Left kidney (tissue), 8 donors: ENCODE measurements at places on chromosomes 3 and 15. TPM values are rescaled to one million over a fixed set of nuclear protein-coding genes. Genes with fewer than 3 reads are reported as not detected.

SAXO2 gene
- 8.0 TPM for polyA plus RNA-seq

STRIT1 gene
- 1.5 TPM for polyA plus RNA-seq

PRTG gene
- 15.8 TPM for polyA plus RNA-seq

PARP15 gene
- 0.45 TPM for polyA plus RNA-seq

CPEB1 gene
- polyA plus RNA-seq, result 2.2 TPM

DNA sequence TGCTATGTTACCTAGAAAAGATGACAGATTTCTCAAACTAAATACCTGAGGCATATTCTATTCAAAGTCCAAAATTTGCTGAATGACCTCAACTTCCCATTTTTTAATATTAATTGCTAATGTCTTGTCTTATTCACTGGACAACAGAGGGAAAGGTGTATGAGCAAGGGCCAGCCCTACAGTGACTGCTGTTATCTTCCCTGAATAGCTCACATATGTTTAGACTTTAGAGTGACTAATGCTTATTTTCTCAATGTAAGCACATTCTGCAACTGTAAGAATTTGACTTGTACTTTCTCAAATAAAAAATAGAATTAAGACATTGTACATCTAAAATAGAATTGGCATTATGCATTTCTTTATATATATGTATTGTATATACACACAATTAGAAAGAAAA, 26.5 kb upstream of the AADACL2 start:
- DNase-seq, result no peak

- DNase-seq, result no peak
These were observed 92.3 kb downstream of the ZNF621 start for GRCh38 chr3:40617084-40617483.

DNA sequence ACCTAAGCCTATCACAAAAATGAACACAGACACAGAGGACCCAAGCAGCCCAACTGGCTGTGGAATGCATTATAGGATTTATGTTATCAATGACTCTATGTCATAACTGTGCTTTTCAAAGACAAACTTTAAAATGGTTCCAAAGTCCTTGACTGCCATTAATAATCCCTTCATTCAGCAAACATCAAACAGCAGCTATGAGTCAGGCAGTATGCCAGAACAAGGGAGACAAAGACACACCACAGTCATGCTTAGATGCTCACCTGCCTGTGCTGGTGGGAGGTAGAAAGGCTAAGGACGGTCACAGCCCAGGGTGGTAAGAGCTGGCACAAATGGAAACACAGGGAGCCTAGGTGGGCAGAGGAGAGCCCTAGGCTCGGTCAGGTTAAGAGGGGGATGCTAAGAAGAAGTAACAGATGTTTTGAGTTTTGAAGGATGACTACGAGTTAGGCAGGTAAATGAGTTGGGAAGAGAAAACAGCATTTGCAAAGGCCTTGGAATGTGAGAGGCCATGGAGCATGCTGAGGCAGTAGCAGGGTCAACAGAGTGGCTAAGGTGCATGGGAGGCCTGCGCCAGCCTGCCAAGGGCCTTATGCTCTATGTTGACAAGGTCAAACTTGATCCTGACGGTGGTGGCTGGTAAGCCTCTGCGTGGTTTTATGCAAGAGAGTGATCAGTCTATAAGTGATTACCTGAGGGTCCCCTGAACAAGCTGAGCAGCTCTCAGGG, 23.0 kb downstream of the NMNAT3 start:
- DNase-seq, result no peak

- peak; percentile 89 for DNase-seq
These were observed 2.7 kb downstream of the TMEM108 start for GRCh38 chr3:133040696-133041523.

- no peak for DNase-seq
These were observed 10.5 kb upstream of the CTSH start for GRCh38 chr15:78955355-78955754.

- DNase-seq, result no peak
These were observed 104.1 kb downstream of the TPRG1 start for GRCh38 chr3:189275852-189276251.

GRCh38 chr3:178062126-178062525, 474.1 kb upstream of the KCNMB2 start:
- DNase-seq, result no peak
